Activated naive CD8-positive, alpha-beta T cell treated with anti-CD3 and anti-CD28 coated beads for 36 hours (primary cell): ENCODE measurements at places on chromosomes 2 and 18. TPM values are rescaled to one million over a fixed set of nuclear protein-coding genes. Genes with fewer than 3 reads are reported as not detected.

DNA sequence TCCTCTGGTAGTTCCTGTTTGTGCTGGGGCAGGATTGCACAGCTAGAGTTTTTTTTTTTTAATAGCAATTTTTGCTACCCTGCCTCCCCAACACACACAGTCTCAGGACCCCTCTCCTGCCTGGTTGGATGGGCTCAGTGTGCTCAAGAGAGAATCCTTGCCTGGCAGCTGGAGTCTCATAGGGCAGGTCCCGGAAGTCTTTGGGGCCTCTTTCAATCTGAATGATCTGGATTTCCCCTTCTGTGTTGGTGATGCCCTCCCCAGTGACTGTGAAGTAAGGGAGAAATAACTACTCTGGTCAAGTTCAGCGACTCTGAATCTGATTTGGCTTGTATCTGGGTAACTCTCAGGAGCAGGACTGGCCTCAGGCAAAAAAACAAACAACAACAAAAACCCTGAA lies 220.6 kb upstream of the LRRTM1 start:
- no peak for DNase-seq

GRCh38 chr2:221486106-221486505 lies 86.0 kb downstream of the EPHA4 start:
- no peak for DNase-seq

DNA sequence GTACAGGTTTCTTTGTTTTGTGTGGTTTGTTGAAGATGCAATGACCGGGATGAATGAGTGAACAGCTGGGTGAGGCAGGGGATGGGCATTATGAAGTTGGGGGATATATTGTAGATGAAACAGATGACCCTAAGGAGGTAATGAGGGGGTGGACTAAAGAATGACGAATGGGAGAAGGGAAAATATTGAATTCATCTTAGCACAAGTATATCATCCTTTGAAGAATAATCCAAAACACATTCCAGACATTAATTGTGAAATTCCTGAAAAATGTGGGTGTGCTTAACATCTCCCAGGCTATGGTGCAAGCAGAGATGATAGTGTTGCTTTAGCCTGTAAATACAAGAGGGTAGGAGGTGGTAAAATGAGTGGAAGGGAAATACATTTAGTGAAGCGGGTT lies 5.8 kb downstream of the CRIM1 start:
- DNase-seq = no peak

The MOCOS gene
- total RNA-seq = 0.16 TPM
